ENCODE measurements at places on chromosomes 5 and 9.

- DNase-seq: no peak
Observed at GRCh38 chr5:167594750-167595149, 696.7 kb upstream of the WWC1 start.

GRCh38 chr9:5502553-5502952 lies 7.8 kb upstream of the PDCD1LG2 start:
- no peak for DNase-seq

- DNase-seq: no peak
Observed at GRCh38 chr5:9045946-9046345, 499.9 kb downstream of the SEMA5A start.

DNA sequence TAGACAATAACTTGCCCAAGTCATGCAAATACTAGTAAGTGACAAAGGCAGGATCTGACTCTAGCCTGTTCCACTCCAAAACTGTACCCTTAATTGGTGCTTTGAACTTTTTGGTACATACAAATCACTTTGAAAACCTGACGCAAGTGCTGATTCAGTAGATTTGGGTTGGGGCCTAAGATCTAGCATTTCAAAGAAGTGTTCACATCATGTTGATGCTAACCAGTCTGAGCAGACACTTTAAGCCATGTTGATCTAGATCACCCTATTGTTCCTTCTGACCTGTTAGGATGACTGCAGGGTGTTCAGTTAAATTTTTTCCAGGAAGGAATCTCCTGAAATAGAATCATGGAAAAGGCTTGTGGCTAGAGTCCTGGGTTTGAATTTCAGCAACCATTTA lies 57.7 kb upstream of the CPEB4 start:
- no peak for DNase-seq

DNA sequence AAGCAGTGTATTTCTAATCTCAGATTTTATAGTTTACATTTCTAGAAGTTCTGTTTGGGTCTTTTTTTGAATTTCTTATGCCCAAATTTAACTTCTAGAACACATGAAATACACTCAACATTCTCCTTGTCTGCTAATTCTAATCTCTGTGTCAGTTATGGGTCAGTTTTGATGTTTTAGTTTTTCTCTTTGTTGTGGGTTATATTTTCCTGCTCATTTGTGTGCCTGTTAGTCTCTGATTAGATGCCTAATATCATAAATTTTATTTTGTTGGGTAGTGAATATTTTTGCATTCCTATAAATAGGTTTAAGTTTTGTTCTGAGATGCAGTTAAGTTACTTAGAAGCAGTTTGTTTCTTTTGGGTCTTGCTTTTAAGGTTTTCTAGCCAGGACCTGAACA lies 12.4 kb downstream of the LCP2 start:
- DNase-seq: no peak

DNA sequence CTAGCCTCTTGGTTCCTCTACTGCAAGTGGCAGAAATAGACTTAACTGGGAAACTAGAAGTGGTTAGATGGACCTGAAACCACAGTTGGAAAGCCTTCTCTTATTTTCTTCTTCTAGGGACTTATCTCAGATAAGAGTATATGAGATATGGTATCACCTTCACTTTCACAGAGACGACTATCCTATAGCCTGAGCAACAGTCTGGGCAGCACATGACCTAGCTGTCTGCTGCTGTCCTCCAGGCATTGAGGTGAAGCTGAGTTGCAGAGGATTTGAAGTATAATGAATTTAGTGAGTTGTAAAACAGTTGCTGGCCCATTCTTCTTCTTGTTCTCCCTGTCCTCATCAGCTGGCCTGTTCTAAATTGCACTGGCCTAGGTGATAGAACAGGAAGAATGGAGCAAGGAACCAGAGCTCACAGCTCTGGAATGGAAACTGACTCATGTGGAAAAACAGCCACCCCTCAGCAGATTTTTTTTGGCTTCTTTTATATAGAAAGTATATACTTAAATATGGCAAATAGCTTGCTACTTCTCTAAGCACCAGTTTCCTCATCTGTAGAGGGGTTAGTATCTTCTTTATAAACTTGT lies 27.8 kb downstream of the RECK start:
- no peak for DNase-seq

DNA sequence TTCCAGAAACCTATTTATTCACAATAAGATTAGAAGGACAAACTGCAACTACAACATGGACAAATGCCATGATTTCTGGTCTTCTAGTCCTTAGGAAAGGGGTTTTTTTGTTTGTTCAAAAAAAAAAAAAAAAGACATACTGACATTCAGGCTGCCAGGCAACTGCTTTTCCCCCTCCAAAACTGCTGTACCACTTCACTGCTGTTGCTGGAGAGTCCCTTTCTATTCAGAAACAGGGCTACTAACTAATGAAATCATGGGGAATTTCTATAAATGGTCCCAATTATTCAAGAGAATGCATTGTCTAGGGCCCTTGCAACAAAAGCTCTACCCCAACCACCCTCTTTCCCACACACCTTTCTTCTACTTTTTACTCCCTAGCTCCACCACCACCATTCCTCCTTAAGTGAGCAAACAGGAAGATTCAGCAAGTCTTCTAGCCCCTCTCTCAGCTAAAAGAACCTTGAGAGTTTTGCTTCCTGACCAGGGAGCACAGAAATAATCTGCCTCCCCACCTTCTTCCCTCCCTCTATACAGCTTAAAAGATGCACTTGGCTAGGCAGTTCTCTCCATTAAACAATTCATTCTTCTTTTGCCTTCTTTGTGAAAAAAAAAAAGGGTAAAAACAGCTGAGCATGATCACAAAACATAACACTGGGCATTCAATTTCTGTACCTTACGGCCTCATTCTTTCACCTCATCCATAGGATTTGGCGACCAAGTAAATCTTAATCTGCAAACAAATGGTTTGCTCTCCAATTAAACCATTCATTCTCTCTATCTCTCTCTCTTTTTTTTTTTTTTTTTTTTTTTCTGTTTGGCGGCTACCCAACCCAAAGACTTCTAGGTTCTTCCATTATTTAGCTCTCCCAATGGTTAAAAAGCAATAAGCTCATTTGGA lies 13.8 kb downstream of the ZNF608 start:
- no peak for DNase-seq

GRCh38 chr9:131774636-131775035 lies 34.8 kb upstream of the RAPGEF1 start:
- no peak for DNase-seq

- no peak for DNase-seq
Observed at GRCh38 chr9:99162759-99163364, 57.9 kb downstream of the TGFBR1 start.

DNA sequence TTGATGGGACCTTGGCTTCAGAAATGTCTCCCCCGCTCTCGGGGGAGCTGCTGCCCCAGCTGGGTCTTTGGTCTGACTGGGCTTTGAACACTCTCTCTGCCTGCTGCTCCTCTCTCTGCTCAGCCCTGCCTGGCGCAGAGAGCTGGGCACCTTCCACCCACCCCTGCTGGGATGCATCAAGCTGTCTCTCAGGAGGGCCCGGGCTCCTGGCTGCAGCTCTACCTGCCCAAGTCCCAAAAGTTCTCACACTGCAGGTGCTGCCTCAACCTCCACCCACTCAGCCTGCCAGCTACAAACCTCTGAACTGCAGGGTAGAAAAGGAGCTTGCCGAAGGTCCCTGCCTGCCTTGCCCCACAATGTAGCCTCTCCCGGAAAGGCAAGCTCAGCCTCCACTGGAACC lies 36.7 kb downstream of the IRX2 start:
- DNase-seq: no peak

DNA sequence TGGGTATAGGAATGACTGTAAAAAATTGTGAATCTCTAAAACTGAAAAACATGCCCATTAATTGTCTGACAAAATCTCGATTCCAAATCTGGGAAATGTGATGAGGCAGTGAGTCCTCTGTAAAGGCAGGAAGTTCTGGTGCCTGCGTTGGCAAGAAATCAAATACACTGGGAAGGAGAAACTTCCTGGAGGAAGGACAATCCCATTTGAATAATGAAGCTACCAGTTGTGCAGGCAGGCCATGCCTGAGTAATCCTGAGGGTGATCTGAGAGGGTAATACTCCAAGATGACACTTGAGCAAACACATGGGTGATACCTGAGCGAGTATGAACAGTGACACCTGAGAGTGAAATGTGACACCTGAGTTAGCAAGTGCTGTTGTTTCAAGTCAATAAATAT lies 49.7 kb downstream of the KIF24 start:
- DNase-seq: no peak

GRCh38 chr5:136062366-136063274 lies 33.8 kb downstream of the TGFBI start:
- DNase-seq: no peak

DNA sequence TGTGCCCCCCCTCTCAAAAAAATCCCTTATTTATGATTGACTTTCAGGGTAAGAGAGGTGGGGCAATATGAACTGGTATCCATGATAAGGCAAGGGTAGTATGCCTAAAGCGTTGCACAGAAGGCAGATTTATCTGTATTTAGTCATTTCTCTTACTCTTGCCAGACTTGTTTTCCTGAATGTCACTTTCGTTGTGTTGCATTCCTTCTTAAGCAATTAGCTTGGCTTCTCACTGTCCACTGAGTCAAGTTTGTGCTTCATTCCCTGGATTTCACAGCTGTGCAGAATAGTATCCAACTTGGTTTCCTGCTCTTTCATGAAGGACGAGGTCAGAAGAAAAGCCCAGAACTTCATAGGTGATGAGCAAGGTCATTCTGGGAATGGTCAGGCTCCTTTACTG lies 301.5 kb upstream of the ACTBL2 start:
- DNase-seq: no peak

GRCh38 chr9:75979362-75979761 lies 88.9 kb downstream of the PCSK5 start:
- DNase-seq: no peak

GRCh38 chr9:99809586-99810319 lies 11.9 kb upstream of the NR4A3 start:
- no peak for DNase-seq

GRCh38 chr9:7212101-7212500 lies 454.3 kb downstream of the KDM4C start:
- DNase-seq: no peak

DNA sequence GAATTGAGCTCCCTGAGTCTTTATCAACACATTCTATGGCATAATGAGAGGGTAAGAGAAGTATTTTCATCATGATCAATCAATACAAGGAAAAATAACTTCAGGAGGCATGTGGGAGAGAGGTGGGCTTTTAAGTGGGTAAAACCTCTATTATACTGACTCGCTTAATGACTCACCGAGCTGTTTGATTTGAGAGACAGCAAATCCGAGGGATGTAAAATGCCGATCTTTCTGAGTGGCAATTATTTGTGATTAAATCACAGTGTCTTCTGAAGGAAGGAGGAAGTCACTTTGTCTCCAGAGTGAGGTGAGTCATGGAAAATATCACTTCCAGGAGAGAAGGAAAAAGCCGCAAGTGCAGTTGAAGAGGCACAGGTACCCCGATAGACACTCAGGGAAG lies 320.4 kb downstream of the DRD1 start:
- DNase-seq: no peak

GRCh38 chr5:170497311-170498038 lies 6.3 kb upstream of the KCNIP1 start:
- no peak for DNase-seq
